CD4-positive, alpha-beta T cell treated with Interleukin-17A for 1 hour (primary cell): ENCODE measurements at places on chromosomes 16 and 17.
A peak's percentile ranks its signal among the peaks of the same experiment; 100 is the strongest.

DNA sequence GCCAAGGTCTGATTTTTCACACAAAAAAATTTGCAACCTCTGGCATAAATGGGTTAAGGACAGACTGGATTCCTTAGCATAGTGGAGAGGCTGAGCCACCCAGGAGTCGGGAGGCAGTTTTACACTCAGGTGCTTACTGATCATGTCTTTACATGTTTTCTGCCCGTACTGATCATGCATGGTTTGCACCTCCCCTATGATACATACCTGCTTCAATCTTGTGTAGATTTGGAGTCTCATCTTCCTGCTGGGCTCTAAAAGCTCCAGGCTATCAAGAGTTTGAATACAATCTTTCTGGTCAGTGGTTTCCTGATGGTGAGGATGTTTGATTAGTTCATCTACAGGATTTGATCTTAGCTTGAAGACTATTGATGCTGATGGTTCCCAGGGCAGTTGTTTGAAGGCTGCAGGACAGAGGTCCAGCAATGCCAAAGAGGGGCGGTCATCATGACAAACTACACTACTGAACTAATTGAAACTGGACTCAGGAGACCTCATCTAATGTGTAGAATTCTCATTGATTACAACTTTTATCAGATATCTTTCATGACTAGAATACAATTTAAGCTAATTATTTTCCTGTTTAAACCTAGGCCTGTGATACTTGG is 6.9 kb downstream of the C1QBP start:
- no peak for DNase-seq

GRCh38 chr17:54903375-54903774 is 2.7 kb downstream of the TOM1L1 start:
- DNase-seq, result no peak

DNA sequence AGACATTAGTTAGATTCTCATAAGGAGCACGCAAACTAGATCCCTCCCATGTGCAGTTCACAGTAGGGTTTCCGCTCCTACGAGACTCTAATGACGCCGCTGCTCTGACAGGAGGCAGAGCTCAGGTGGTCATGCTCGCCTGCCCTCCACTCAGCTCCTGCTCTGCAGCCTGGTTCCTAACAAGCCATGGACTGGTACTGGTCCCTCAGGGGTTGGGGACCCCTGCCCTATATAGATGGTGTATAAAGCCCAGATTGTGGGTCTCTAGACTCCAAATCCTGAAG is 52.1 kb upstream of the LYRM9 start:
- no peak for DNase-seq

DNA sequence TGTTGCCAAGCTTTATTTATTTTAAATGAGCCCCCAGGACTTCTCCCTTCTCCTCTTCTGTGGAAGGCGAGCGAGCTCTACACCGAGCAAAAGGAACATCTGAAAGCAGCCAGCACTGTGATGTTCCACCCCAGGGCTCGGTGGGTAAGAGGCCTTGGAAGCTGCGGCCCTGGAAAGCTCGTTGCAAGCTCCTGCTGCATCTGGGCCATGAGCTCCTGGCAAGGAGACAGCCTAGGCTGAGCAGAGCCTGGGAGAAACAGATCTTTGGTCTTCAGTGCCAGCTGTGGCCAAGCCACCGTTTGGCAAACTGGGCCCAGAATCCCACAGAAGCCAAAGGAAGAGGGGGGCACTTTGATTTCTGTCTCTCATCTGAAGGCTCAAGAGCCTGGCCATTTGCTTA is 114.1 kb downstream of the ENGASE start:
- DNase-seq, result no peak

DNA sequence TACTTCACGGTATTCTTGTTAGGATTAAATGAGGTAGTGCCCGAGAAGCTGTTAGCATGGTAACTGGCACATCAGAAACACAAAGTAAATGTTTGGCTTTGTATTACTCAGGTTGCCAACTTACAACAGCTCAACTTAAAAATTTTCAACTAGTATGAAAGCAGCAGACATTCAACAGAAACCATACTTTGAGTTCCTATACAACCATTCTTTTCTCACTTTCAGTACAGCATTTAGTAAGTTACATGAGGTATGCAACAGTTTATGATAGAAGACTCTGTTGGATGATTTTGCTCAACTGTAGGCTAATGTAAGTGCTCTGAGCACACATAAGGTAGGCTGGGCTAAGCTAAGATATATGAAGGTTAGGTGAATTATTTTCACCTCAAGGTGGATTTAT is 7.7 kb downstream of the CENPN start:
- DNase-seq, result no peak

DNA sequence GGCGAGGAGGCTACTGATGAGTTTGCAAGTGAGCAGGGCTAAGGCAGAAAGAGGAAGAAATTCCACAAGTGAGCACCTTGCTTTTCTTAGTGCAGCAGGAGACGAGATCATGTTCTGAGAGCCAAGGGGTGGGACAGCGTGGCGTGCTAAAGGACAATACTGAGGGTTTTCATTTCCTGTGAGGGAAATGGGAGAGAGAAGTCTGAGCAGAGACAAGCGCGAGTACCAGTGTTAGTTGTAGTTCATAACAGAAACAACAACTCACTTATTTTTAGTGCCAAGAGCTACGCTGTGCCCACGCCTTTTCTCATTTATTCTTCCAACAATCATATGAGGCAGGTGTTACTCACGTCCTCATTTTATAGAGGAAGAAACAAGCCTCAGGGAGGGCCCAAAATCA is 2.3 kb downstream of the SPACA3 start:
- no peak for DNase-seq

GRCh38 chr17:27323538-27324215 is 29.8 kb downstream of the WSB1 start:
- DNase-seq, result no peak

DNA sequence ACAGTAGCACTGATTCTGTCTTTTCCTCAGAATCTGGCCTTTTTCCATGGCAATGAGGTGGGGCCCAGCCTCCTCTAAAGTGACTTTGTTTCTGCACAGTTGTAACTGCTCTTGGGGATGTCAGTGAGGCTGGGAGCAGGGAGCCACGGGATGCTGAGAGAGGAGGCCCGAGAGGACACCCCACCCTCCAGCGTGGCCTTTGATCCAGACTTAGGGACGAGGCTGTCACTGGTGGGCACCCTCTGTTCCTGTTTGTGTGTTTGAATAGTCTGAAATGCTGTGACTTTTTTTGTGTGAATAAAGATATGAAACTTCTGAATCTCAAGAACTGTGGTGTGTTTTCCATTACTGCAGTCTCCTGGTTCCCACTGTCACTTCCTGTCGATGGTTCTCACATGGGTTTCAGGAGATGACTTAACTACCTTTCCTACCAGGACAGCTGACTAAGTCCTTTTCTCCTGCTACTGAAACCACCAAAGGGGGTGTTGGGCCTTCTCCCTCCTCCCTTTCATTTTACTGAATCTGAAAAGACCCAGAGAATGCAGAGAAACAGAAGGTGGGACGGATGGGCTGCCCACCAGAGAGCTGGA is 18.6 kb downstream of the KCTD2 start:
- DNase-seq, result no peak

DNA sequence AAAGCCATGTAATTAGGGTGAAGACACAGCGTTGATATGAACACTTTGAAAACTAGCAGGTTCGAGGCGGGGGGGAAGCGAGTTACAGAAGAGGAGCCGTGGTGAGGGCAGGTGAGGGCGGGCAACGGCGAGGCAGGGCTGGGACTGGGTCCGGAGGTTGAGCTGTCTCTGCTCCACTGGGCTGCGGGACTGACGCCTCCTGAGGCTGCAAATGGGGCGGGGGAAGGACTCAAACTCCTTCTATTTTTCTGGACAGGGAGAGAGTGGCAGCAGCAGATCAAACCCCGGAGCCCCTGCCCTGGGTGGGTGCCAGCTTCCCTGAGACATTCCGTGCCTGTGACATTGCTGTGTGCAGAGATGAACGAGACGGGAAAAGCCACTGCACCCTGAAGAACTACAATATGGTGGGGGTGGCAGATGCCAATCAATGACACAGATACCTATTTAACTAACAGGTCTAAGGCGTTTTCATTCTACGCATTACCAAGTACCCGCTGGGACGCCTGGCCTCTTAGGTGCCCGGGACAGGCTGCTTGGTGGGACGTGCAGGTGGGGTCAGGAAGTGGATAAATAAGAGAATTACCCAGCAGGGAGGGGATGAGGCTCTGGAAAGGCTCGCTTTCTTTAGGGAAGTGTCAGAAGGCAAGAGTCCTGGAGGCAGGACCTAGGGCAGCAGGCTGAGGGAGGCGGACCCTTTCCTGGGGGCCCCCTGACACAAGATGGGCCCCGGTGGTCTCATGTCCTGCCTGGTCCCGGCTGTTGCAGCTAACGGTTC is 30.4 kb downstream of the RPH3AL start:
- DNase-seq, result no peak

DNA sequence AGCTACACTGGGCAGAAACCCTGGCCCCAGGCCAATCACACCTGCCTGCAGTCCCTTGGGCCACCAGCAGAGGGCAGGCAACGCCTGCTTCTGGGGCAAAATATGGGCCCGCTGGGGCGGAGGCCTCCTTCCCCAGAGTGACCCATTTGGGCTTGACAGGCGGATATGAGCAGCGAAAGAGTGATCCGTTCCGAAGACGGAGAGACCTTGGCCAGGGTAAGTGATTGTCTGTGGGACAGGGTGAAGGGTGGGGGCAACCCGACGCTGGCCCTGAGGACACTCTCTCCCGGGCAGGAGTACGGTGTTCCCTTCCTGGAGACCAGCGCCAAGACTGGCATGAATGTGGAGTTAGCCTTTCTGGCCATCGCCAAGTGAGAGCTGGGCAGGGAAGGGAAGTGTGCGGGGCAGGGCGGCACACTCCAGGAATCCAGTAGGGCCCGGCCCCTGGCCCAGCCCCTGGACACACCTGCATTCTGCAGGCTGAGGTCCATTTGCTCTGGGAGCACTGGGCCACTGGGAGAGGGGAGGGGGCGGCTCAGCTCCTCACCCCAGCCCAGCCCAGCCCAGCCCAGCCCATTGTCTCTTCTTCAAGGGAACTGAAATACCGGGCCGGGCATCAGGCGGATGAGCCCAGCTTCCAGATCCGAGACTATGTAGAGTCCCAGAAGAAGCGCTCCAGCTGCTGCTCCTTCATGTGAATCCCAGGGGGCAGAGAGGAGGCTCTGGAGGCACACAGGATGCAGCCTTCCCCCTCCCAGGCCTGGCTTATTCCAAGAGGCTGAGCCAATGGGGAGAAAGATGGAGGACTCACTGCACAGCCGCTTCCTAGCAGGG is 3.5 kb upstream of the NHERF1 start:
- peak; percentile 88 for DNase-seq

GRCh38 chr16:12627394-12627793 is 176.3 kb downstream of the CPPED1 start:
- DNase-seq, result no peak

GRCh38 chr17:72900654-72900971 is 191.9 kb downstream of the SLC39A11 start:
- no peak for DNase-seq

DNA sequence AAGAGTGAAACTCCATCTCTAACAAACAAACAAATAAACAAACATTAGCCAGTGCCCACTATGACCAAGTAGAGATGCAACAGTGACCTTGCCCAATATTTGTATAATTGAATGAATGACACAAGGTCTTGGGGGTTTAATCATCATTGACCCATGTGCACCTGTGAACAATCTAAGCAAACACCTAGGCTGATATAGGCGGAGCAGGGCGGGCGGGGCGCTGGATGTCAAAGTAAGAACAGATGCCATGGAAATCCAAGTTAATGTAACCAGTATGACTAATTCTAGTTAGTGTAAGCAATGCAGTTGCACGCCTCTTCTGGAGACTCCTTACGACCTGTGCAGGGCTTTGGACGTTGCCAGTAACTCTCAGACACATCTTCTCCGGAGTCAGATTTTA is 17.6 kb downstream of the RCVRN start:
- DNase-seq, result no peak

GRCh38 chr17:37233036-37233435 is 142.7 kb upstream of the C17orf78 start:
- no peak for DNase-seq

- DNase-seq, result no peak
Observed at GRCh38 chr17:55098765-55099164, 130.2 kb downstream of the STXBP4 start.

GRCh38 chr17:72121164-72122009 is 567 bp downstream of the SOX9 start:
- no peak for DNase-seq

DNA sequence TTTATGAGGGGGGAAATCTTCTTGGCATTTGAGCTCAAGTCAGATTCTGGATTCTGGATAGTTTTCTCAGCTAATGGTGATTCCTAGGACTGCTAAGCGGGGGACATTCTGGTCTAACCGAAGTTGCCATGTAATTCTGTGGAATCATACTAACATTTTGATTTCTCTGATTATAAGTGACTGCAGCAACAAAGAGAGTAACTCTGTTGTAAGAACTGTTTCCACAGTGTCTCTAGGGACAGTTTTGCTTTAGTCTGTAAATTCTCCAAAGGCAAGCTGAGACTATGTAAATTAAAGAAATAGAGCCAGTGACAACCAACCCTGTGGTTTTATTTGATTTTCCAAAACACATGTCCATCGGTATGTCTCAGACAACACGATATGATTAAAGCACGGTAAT is 286.2 kb downstream of the IRX3 start:
- DNase-seq, result no peak

- peak; percentile 52 for DNase-seq
Observed at GRCh38 chr17:8121681-8122421, 2.1 kb downstream of the HES7 start.

DNA sequence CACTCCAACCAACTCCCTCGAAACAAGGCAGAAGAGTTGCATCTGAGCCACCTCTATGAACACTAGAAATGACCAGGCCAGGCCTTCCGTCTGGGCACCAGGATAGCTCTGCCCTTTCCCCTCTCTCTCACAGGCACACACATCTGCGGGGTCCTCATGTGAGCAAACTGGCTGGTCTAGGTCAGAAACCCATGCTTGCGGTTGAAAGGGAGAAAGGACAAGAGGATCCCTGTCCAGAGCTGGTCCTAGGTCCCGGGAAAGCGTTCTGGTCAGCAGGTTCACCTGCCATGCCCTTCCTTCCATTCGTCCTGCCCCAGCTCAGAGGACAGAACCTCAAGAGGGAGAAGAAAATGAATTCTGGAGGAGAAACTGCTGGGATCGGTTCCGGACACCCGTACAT is 2.7 kb downstream of the MNT start:
- no peak for DNase-seq

GRCh38 chr16:65524997-65525396 is 403.1 kb upstream of the CDH11 start:
- DNase-seq, result no peak

- no peak for DNase-seq
Observed at GRCh38 chr17:35726127-35726952, 5.1 kb upstream of the RASL10B start.

DNA sequence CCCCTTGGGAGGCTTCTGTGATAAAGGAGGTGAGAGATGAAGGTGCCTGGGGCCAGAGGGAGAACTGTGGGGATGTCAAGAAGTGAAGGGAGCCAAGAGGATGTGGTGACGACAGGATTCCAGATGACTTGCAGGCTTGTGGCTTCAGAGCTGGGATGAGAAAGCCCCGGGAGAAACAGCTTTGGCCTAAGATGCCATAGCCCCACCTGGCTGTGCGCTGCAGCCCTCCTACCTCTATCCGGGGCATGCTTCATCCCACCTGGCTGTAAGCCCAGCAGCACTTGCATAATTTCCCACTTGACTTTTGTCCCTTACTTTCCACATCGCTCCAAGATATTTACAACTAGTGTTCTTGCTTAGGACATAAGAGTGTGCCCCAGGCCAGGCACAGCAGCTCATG is 29.3 kb downstream of the GINS3 start:
- no peak for DNase-seq

- no peak for DNase-seq
Observed at GRCh38 chr16:14409563-14409962, 220.5 kb downstream of the PARN start.
